ENCODE measurements at places on chromosomes 7 and 10. TPM values are rescaled to one million over a fixed set of nuclear protein-coding genes. Genes with fewer than 3 reads are reported as not detected.

GRCh38 chr10:55280696-55281095, 479.7 kb upstream of the PCDH15 start:
- DNase-seq, result no peak

DNA sequence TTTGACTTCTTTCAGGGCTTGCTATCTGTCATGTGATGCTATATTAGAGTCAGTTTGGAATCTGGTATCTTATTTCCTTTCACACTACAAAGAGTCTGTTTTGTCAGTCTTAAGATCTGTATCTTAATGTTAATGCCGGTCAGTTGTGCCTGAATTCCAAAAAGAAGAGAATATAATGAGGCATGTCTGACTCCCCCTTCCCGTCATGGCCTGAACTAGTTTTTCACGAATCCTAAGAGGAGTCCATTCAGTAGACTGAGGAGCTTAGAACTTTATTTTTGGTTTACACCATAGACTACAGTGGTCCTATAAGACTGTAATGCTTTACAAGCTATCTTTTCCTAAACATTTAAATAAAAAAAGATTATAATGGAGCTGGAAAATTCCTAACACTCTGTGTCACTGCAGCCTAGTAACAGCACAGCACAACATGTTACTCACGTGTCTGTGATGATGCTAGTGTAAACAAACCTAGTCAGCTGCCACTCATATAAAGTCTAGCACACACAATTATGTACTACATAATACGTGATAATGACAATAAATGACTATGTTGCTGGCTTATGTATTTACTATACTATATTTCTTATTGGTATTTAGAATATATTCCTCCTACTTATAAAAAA, 50.6 kb downstream of the VPS41 start:
- DNase-seq, result no peak

Gene GHRHR
- total RNA-seq, result not detected

Gene BLNK
- total RNA-seq, result 1.3 TPM

DNA sequence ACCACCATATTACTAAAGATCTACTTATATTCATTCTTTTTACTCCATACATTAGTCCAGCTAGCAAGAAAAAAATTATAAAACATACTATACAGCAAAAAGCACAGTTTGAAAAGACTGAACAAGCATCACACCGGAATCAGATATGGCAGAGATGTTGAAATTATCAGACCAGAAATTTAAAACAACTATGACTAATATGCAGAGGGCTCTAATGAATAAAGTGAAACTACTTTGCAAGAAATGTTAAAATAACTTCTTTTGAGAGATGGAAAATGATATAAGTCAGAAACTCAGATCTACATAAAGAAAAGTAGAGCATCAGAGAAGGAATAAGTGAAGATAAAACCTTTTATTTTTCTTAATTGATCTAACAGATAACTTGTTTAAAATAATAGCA, 50.9 kb downstream of the SGCE start:
- no peak for DNase-seq

Gene AMPH
- 8.3 TPM for total RNA-seq

DNA sequence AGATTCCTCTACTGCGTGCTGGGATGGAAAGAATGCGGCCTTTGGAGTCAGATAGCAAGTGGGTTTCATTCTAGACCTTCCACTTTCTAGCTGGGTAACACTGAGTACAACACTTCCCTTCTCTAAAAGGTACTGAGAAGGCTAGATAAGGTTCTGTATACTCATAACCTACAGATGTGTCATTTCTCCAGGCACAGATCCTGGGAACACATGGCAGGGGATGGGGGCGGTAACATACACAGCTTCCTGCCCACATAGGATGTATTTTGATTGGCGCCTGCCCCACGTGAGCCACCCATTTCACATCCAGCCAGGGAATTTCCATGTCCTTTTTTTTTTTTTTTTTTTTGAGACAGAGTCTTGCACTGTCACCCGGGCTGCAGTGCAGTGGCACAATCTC, 31.8 kb downstream of the KLRG2 start:
- no peak for DNase-seq

Gene RAMP3
- 104 TPM for total RNA-seq

DNA sequence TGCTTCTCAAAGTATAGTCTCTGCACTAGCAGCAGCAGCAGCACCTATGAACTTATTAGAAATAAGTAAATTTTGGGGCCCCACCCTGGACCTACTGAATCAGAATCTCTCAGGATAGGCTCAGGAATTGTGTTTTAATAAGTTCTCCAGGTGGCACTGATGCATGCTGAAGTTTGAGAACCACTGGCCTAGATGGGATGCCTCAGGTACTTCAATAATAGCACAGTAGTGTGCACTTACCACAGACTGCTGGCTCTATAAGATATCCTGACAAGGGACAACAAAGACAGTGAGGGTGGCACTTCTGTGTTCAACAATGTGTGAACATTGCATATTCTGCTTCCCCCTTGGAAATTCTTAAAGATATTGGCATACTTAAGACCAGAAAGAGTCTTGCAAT, 64.7 kb upstream of the HABP2 start:
- no peak for DNase-seq

DNA sequence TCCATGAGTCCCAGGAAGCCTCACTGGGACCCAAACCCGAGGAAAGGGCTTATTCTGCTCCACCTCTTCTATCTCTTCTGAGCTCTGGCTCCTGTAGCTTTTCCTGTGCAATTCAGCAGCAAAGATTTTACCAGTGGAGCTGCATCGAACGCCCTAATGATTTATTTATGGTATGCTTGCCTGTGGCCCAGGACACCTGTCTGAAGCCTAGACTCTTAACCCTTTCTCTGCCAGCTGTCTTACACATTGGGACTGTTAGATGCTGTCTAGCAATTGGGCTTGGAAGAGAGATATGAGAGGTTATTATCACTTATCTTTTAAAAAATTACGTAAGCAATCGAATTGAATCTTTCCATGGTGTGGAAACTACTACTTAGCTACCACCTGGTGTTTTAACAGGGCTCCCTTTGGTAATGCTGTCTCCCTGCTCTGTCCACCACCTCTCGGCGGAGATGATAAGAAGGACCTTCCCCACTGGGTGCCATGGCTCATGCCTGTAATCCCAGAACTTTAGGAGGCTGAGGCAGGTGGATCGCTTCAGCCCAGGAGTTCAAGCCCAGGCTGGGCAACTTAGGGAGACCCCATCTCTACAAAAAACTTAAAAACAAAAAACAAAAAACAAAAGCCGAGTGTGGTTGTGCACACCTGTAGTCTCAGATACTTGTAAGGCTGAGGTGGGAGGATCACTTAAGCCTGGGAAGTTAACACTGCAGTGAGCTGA, 8.8 kb downstream of the ACSL5 start:
- DNase-seq, result no peak

GRCh38 chr7:70632400-70632799, 499.5 kb upstream of the GALNT17 start:
- no peak for DNase-seq

Data from esophagus muscularis mucosa (tissue), 4 donors.